ENCODE measurements at places on chromosomes 7 and 10.

- no peak for DNase-seq
Observed at GRCh38 chr7:44537442-44537841, 3.7 kb downstream of the NPC1L1 start.

GRCh38 chr7:88452646-88453045, 146.0 kb upstream of the STEAP4 start:
- no peak for DNase-seq

DNA sequence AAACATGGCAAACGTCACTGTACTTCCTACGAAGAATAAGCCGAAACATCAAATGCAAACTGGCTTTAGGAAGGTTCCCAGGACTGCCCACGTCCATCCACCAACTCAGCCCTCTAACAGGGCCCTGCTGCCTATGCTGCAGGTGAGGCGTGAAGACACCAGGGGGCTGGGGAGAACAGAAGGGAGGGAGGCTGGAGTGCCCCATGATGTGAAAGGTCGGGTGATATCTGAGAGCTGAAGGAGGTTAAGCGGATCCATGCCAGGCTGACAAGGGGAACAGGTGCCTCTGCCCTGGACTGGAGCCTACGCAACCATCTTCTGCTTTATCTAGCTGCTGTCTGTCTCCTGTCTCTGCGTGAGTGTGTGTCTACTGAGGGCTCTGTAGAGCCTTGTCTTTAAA, 40.2 kb upstream of the ATP6V0A4 start:
- DNase-seq: no peak

DNA sequence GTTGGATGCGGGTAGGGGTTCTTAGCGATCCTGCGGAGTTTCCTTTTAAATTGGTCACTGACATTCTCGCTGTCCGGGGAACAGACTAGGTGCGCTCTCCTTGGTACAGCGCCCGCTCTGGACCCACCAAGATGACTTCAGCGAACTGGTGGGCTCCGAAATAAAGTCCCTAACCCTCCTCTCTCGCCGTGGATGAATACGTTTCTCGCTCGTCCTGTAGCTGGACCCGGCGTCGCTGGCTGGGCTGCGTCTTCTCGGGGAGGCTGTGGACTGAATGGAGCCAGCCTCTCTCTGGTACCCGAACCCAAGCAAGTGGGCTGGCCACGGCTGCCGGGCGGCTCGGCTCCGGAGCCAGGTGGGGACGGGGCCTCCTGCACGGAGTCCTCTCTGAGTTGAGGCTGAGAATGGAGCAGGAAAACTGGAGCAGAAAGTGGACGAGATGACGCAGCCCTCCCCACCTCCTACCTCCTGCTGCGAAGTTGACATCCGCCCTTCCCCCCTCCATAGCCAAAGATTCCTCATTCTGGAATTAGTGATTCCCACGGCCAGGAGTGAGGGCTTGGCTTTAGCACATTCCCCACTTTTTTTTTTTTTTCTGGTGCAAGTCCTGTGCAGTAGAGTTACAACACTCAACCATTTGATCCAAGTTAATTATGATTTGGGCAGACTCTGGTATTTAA, 1.5 kb downstream of the UNC5B start:
- no peak for DNase-seq

- no peak for DNase-seq
Observed at GRCh38 chr7:15886626-15887025, 200.1 kb upstream of the MEOX2 start.

GRCh38 chr7:72003236-72003635, 408.9 kb downstream of the CALN1 start:
- no peak for DNase-seq

DNA sequence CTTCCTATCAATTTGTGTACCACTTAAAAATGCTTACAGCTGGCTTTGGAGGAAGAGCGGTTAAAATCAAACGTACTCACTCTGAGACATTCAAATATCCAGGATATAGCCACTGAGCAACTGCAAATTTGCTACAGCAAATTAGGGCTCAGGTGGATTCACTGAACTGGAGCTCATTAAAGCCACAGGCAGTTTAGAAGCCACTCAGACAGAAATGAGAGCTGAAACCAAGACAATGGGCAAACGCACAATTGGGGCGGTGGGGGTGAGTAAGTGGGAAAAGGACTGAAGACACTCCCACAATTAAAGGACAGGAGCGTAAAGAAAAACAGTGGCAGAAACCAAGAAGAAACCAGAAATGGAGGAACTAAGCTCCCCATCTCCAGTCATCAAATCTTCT, 20.5 kb downstream of the MPP7 start:
- DNase-seq: no peak

GRCh38 chr7:67105377-67105776, 108.7 kb downstream of the TYW1 start:
- DNase-seq: no peak

GRCh38 chr10:51879238-51879637, 179.8 kb upstream of the CSTF2T start:
- DNase-seq: no peak

- DNase-seq: no peak
Observed at GRCh38 chr7:20330928-20331909, 519 bp downstream of the ITGB8 start.

GRCh38 chr10:88138319-88138848, 275.0 kb downstream of the PTEN start:
- DNase-seq: no peak

DNA sequence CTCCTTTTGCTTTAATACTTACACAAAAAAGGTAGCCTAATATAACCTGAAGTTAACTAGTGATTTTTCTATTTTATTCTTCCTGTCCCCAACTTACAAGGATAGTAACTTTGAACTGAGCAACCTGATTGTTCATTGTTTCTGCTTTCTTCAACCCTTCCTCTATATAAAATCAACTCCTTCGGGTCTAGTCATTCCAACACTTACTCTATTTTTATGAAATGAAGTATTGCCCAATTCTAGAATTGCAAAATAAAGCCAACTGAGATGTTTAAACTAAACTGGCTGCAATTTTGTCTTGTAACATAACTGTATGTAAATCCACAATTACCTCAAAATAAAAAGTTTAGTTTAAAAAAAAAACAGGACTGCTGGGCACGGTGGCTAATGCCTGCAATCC, 20.3 kb upstream of the DNA2 start:
- no peak for DNase-seq

DNA sequence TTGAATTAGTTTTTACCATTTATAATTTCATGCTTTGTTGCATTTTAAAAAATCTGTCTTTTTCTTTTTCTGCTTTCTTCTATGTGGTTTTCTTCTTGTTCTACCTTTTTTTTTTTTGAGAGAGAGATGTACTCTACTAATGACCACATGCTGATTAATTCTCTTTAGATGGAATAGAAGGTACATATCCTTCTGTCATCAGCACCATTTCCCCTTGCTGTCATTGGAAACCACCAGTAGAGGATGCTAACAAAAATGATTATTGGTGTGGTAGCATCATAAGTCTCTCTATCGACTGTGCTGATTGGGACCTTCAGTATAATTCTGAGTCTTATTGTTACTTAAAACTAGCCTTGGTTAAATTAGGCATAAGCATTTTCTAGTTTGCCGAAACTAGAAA, 3.6 kb downstream of the ZEB1 start:
- DNase-seq: no peak

DNA sequence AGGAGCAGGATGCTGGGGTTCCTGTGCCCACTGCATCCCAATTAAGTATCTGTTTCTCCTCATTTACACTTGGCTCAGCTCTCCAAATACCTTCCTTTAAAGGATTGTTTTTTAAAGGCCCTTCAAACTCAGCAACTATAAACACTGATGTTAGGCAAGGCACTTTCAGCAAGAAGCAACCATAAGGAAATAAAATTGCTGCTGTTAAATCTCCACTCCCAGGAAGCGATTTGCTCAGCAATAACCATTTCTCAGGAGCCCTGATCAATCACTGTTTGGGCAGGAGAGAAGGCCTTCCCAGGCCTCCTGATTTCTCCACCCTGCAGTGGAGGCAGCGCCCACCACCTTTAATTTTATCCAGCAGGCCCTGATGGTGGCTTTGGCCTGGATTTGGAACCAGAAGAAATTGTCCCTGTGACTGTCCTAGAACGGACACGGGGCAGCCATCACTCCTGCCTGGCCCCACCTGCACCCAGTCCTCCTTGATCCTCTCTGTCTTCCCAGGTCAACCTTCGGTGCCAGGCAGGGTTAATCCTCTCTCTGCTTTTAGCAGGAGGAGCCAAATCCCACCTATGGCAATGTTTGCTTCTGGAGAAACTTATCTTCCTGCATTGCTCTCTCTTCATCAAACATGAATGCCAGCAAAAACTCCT, 199.8 kb downstream of the PLXNA4 start:
- DNase-seq: no peak

GRCh38 chr7:65846008-65846570, 26.8 kb upstream of the VKORC1L1 start:
- no peak for DNase-seq

GRCh38 chr7:5607951-5608656, 173.4 kb downstream of the RNF216 start:
- no peak for DNase-seq

DNA sequence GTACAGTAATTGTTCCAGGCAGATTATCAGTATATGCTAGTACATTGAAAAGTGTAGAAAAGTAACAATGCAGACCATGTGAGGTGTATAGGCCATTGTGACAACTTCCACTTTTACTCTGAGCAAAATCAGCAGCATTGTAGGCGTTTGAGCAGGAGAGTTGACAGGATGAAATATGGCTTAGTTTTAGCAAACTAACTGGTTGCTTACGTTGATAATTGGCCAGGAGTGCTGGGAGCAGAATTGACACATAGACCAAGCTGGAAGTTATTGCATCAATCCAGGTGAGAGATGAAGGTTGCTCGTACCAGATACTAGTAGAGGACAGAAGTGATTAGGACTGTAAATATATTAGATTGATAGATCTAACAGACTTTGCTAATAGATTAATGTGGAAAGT, 46.0 kb downstream of the LCOR start:
- no peak for DNase-seq

DNA sequence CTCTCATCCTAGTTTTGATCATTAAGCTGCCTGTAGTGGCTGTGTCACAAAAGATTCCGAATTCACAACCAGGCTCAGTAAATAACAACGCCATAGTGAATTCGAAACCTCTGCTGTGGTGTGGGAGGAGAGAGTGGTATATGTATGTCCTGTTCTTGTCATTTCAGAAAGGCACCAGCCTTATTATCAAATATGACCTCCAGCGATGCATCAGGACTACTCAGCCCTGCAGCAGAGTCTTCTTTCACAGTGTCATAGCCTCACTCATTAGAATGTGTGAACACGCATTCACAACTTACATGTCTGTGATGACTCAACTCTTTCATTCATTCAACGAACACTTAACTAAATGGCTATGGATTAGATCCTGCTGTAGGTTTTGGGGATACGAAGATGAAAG, 15.3 kb downstream of the AOC1 start:
- DNase-seq: no peak

DNA sequence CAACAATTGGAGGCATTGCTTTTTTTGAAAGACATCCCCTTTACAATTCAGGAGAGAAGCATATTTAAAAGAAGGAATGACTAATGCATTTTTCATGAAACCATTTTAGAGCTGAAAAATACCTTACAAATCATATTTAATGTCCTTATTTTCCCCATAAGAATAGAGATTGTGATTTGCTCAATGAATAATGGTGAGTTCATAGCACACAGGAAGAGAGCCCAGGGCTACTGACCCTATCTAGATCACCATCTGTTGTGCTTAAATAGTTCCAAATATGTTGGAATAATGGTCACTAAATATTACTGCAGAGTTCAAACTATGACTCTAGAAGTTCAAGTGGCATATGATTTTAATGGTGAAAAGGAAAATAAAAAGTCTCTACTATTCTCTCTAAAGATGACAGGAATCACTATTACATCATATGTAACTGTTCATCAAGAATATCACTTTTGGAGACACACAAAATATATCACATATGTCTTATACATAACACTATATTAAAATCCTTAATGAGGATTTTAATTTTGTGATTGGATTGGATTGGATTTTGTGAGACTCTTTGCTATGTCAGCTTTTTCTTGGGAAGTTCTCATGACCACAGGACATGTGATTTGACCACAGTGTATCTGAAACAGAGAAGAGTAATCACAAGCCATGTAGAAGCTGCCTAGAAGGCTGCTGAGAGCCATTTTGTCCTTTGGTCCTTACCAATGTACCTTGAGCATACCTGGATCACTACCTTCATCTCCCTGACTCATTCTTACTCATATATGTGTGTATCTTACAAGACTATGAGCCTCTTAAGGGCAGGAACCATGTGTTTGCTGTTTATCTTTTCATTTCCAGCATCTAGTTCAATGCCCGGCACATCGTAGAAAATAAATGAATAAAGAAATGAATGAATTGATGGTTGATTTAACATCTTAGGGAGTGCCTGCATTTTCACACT, 26.4 kb downstream of the SLC16A9 start:
- DNase-seq: no peak

- DNase-seq: no peak
Observed at GRCh38 chr7:70706204-70706603, 425.7 kb upstream of the GALNT17 start.

- no peak for DNase-seq
Observed at GRCh38 chr10:24502801-24503460, 220.8 kb downstream of the ARHGAP21 start.

- no peak for DNase-seq
Observed at GRCh38 chr10:14074062-14074884, 256.5 kb downstream of the FRMD4A start.

GRCh38 chr10:125083576-125083920, 76.8 kb downstream of the CTBP2 start:
- no peak for DNase-seq

- no peak for DNase-seq
Observed at GRCh38 chr7:47815867-47816266, 132.4 kb downstream of the PKD1L1 start.

- no peak for DNase-seq
Observed at GRCh38 chr7:155508376-155509358, 37.7 kb downstream of the CNPY1 start.

GRCh38 chr10:104617831-104618230, 23.3 kb upstream of the SORCS3 start:
- DNase-seq: no peak

- DNase-seq: no peak
Observed at GRCh38 chr10:34320265-34320664, 494.8 kb downstream of the PARD3 start.

DNA sequence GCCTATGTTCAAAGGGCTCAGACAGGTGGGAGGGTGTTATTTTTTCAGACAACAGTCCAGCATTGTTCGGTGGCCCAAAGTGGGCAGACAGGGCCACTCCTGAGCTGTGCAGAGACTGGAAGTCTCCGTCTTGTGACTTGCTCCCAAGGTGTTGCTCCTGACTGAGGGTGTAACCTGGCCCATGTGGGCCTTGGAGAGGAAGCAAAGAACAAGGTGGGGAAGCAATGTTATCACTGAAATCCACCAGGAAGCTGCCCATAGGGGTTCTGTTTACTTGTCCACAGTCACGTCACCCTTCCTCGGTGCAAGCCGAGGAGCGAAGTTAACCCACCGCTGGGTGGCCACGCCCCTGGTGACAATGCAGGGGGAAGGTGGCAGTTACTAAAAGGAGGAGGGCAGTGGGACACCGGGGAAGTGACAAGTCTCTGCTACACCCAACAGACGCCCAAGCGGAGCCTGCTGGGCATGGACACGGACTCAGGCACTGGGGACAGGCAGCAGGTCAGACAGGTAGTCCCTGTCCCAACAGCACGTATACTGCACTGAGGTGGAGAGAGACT, 311.6 kb upstream of the MKI67 start:
- no peak for DNase-seq

All from stimulated activated CD8-positive, alpha-beta memory T cell treated with anti-CD3 and anti-CD28 coated beads, Interleukin-4, amount 100 ng/mL, for 1 hour (primary cell).